HuH-7.5 (cell line): ENCODE measurements at places on chromosomes 2 and 18.

GRCh38 chr18:54787616-54788015, 40.7 kb upstream of the RAB27B start:
- no peak for DNase-seq

DNA sequence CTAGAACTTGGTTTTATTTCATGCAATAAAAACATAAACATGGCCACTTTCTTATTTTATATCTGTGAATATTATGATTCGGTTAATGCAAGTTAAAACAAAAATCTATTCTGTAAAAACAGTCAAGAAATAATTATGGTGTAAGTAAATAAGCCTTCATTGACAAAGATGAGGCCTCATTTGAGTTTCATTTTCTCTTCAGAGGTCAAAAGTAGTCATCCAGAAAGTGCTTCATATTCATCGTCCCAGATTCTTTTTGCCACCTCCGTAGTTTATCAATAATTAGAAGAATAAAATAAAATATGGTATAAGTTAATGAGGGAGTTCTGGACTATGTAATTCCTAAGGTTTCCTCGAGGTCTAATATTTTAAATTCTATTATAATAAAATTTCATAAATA, 19.4 kb upstream of the HNRNPA3 start:
- no peak for DNase-seq

DNA sequence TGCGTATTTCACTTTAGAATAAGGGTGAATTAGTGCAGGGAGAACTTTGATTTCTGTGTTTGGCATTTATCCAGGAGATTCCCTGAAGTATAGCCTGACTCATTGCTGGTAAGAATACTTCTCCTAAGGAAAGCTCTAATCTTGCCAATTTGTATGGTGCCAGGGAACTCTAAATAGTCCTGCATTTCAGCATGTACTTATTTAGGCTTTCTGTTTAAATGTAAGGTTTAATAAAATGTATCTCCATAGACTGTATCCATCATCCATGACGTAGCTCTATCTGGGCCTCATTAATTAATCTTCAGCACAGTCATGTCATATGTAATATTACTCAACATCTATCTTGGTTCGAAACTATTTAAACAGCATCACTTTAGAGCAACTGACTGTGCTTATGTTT, 127.7 kb downstream of the DOK6 start:
- no peak for DNase-seq

DNA sequence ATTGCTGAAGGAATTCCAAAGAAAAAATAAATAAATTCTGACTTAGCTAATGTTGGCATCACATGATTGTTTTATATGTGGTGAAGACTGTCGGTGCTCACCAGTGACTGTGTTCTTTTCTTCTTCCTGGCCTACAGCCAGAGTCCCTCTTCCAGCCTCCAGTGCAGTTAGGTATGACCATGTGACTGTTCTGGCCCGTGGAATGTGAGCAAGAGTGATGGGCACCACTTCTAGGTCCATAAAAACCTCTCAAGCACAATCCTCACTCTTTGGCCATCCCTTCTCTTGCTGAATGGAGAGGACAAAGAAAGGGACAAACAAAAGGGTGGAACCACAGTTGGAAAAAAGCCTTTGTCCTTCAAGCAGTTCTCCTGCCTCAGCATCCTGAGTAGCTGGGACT, 39.0 kb upstream of the BMPR2 start:
- DNase-seq = no peak

- DNase-seq = no peak
Measured at GRCh38 chr2:233831861-233832260, 22.5 kb downstream of the HJURP start.

- no peak for DNase-seq
Measured at GRCh38 chr2:208256192-208256782, 1.4 kb upstream of the IDH1 start.

GRCh38 chr2:178200331-178200730, 6.0 kb downstream of the OSBPL6 start:
- no peak for DNase-seq
